Astrocyte of the hippocampus (primary cell): ENCODE measurements at places on chromosomes 3 and 15.

DNA sequence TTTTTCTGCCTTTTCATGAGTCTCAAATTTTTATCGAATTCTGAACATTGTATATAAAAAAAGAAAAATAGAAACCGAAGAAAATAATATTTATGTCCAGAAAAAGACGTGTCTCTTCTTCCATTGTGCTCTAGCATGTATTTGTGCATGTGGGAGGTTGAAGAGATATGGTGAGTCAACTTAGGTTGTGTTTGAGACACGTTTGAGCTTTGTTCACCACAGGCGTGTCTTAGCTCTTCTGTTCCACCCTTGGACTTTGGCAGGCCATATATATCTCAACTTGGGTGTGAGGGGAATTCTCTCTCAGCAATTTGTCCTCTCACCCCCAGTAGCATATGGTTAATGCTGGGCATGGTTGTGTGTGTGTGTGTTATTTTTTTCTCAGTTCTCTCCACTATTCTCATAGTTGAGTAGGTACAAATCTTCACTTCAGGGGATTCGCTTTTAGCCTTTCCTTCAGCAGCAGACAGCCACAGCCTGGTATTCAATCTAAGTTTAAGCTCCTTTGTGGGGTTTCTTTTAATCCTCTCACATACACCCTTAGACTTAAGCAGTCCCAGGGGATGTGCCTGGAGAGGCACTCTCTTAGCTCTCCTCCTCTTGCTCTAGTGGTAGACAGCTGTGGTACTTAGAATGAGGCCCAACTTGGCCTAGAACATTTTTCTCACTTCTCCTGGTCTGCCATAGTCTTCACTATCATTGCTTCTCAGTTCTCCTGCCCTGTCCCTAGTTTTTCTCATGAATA lies 286.5 kb upstream of the RBMS3 start:
- DNase-seq = no peak

GRCh38 chr3:13294442-13295351 lies 125.4 kb downstream of the NUP210 start:
- no peak for DNase-seq

- no peak for DNase-seq
Observed at GRCh38 chr15:43808960-43809678, 8.7 kb downstream of the HYPK start.

DNA sequence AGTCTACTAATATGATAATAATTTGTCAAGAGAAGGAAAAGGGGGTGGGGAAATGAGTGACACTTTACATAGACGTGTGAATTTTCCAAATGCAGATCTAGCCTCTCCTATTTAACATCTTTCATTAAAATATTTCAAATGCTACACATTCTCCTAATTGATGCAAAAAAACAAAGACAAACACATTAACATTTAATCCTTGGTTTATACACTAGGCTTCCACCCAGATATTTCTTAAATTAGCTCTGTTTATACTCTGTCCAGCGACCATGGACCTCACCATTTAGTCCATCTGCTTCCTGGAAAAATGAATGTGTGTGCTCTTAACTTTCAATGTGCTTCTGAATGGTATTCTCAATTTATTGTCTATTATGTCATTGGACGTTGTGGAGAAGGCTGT lies 409.9 kb downstream of the LSAMP start:
- DNase-seq = no peak

DNA sequence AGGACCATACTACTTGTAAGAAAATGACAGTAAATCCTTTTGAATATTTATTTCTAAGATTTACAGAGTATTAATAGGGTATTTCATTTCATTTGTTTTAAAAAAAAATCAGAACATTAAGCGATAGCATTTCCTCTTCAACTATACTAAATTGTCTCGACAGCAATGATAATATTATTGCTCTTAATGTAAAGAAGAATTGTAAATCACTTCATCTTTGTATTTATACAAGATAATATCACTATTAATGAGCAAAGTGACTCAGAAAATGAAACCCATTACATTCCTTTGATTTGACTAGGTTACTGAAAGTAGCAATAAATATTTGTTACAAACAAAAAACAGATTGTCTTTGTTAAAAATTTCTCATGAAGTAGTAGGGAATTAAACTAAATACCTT lies 131.1 kb upstream of the CNTN4 start:
- DNase-seq = no peak

DNA sequence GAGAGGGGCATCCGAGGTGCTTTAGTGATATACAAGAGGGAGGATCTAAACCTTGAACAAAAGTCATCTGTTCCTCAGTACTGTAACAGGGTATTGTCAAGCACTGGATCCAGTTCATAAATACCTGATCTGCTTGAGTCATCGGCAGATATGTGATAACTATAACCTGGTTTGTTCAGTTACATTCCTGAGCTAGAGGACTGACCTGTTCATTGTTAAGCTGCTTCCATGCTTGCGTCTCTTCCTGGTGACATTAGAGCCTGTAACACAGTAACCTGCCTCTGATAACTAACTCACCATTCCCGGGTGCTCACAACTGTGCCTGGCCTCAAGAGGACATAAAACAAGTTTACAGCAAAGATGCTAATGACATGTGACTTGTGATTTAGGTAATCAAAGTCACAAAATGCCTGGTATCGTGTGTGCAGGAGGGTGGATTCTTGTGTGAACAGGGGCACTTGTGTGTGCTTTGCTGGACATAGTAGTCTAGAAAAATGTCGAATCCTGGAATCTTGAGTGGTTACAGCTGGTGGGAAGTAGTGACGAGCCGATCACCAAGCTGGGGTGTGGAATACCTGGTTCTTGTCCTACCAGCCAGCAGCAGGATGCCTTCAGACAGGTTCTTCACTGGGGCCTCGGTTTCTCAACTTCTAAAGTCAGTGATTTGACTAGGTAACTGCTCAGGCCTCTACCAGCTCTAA lies 30.9 kb upstream of the POLR2M start:
- no peak for DNase-seq

- peak; percentile 98 for DNase-seq
Observed at GRCh38 chr15:39782441-39783138, at the start of gene FSIP1. Gene FSIP1, minus strand, starts transcription at chr15:39782841. Its CDS starts 6,317 bp downstream, at chr15:39776524.

DNA sequence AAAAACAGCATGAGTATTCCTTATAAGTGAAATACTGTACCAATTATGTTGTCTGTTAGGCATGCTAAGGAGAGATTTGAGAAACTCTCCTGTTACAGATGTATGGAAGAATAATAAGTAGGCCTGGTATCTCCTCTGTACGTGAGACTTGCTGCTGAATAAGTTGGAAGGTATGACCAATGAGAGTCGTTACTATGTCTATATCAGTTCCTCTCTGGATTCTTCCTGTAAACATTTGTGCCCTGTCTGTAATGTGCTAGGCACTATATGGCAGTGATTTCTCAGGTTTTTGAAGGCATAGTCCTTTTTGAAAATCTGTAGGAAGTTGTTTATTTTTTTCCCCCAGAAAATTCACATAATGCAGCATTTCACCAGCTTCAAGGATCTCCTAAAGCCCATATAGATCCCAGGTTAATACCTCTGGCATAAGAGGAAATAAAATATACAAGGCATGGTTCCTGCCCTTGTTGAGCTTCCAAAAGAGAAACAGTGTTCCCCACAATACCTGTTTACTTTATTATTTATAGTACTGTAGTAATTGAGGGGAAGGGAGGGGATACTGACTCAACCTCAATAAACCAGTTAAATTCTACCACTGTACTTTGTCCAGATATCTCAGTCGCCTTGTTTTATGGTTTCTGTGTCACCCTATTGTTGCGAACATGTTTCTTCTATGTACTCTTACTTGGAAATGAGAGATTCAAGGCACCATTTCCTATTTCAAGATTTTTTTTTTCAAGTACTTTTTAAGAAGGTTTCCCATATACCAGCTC lies 28.6 kb downstream of the MAP2K5 start:
- no peak for DNase-seq

DNA sequence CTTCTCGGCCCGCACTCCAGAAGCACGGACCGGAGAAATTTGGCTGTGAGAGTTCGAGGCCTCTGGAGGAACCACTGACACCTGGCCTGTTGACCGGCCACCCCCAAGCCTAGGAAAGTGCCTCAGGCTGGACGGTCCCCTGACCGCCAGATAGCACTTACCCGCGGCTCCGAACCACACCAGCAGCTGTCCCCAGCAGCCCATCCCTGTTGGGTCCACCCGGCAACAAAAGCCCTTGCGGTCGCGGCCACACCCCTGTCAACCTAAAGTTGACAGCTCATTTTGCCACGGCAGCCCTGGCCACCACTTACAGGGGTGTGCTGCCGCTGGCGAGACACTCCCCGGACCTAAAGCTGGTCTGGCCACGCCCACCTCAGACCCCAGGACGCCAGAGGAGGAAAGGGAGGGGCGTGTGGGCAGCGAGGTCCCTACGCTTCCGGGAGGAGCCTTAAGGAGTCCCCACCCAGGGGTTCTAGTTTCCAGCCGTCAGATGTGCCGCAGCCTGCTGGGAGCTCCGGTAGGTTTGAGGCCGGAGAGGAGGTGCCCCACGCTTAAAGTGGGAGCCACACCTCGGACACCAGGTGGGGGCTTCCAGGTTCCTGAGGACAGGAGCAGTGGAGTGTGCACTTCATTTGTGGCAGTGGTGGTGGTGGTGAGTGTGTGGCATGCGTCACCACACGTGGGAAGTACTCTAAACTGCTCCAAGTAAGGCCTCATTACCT lies at the start of gene LTK:
Gene LTK, minus strand, starts transcription at position 322 of the 722 bp plus-strand sequence. Its CDS starts 118 bp downstream, at position 204.
- DNase-seq = peak; percentile 42

DNA sequence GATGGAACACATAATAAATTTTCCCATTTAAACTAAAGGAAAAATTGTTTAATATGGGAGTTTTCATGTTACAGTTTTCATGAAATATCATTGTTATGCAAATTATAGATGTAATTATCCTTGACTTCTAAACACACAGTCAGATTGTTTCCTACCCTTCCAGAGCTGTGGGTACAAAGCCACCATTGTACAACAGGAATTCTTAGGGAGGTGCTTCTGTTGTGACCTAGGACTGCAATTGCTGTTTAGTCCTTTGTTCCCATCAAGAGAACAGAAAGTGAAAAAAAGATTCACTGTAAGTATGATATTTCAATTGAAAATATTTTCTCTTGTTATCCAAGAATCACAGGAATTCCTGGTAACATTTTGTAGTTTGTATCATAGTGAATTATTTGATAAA lies 455.3 kb upstream of the NAALADL2 start:
- no peak for DNase-seq

DNA sequence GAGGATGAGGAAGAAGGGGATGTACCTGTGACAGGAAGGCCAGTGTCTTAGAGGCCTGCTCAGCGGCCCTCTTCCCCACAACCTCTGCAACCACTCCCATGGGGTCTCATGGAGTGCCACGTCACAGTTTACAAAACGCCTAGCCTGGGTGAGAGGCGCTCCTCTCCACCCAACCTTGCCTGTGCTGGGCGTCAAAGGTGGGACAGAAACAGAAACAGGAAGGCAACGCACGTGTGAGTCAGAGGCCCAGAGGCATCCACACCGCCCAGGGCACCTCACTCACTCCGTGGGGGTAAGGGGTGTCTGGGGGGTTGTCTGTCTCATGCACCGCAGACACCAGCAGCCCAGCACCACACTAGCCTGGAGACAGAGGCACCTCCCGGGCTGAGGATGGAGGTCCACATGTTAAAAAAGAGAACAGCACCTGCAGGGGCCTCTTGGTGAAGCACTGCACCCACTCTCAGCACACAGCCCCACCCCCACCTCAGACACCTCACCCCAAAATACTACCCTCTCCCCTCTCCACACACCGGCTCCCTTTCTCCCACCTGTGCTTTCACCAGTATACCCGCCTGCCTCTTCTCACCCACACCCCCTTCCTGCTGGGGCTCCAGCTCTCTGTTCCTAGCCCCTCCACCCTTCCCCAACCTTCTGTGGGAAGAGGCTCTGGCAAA lies 4.7 kb upstream of the CALML4 start:
- DNase-seq = no peak

DNA sequence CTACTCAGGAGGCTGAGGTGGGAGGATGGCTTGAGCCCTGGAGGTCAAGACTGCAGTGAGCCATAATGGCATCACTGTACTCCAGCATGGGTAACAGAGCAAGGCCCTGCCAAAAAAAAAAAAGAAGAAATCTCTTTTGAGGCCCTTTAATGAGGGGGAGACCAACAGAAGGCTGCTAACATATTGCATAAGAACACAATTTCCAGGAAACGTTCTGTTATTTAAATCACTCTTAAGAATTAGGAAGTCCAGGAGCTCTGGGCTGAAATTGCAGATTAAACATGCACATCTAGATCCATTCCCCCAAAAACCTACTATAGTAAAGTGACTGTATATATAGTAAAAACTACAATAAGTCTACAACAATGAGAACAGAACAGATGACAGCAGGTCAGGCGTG lies 16.1 kb upstream of the BLM start:
- DNase-seq = no peak

DNA sequence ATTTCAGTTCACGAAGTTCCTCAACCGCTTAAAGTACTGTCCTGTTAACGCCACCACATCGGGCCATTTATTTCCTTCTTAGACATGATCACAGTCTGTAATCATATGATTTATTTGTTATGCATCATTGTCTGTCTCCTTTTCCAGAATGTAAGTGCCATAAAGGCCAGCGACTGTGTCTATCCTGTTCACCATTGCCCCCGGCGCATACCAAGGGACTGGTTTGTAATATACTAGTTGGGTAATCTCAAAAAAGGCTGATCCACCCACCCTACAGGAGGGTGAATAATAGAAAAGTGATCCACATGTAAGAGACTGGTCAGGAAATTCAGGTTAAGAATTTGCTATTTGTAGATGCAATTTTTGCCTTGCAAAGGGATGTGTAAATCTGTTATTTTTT lies 41.9 kb downstream of the SLC6A20 start:
- DNase-seq = no peak
